NB4 (cell line): ENCODE measurements at places on chromosomes 3 and 15.
A peak's percentile ranks its signal among the peaks of the same experiment; 100 is the strongest.

DNA sequence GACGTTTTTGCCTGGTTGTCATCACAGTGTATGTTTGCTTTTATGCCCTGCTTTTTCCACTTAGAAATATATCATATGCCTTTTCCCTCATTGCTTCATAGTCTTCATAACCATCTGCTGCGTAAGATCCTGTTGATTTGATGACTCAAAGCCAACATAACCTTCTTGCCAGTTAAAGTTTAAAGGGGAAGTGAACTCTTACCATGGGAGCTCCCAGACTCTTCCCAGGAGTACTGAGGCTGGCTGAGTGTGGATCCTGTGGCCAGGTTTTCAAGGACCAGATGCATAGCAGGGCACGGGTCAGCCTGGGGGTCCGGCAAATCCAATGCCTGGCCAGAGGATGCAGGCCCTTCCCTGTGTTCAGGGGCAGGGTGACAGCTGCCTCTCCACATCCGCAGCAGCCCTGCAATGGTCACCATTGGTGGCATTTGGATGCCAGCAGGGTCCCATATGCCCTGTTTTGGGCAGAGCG lies 42.0 kb upstream of the SACM1L start:
- DNase-seq = peak; percentile 84

- no peak for DNase-seq
These were observed 502.7 kb downstream of the SOX2 start for GRCh38 chr3:182214416-182214815.

GRCh38 chr3:156847752-156848448 lies 21.7 kb downstream of the LEKR1 start:
- no peak for DNase-seq

- no peak for DNase-seq
These were observed 369.6 kb downstream of the OTOL1 start for GRCh38 chr3:161866176-161866575.

DNA sequence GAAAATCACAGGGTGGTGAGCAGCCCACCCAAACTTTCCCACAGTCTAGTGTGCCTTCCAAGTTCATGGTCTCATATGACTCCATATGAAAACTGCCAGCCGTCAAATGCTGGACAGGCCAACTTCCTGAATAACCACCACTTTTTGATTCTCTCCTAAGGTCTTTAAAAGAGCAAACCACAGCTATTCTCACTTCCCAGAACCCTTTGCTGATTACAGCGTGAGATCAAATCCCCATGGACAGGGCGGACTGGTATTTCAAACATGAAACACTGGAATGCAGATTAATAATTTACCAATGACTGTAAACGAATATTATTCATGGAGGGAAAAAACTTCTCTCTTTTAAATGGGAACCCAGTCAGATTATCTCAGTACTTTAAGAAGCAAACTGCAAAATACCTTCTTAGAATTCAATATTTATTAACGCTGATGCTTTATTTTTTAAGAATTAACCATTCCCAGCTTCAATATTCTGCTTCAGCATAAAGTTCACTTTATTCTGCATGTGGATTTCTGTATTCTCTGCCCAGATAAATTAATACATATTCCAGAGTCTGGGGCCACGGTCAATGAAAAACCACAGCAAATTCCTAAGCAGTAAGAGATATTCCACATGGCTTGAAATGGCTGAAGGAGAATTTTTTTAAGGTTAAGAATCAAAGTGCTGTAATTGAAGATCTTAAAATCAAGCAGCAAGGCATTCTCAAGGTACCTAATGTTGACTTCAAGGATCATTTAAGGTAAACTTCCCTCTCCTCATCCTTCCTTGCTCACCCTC lies 42.9 kb downstream of the MYO1E start:
- no peak for DNase-seq

GRCh38 chr3:73422571-73422970 lies 202.2 kb downstream of the PDZRN3 start:
- peak; percentile 12 for DNase-seq

DNA sequence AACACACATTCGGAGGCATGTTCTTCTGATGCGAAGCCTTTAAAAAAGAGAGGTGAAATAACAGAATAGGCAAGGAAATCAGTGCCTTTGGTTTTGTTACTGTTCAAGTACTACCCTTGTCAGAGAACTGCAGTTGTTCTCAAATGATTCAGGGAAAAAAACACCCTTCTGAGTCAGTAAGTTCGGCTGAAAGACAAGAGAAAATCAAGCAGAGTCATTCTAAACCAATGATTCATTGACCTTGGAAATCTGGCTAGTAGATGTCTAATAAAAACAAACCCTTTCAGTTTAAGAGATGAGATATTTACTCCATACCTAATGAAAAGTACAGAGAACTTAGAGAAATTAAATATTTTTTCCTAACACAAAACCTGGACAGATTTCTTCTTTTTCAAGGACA lies 72.7 kb upstream of the ABI3BP start:
- no peak for DNase-seq

DNA sequence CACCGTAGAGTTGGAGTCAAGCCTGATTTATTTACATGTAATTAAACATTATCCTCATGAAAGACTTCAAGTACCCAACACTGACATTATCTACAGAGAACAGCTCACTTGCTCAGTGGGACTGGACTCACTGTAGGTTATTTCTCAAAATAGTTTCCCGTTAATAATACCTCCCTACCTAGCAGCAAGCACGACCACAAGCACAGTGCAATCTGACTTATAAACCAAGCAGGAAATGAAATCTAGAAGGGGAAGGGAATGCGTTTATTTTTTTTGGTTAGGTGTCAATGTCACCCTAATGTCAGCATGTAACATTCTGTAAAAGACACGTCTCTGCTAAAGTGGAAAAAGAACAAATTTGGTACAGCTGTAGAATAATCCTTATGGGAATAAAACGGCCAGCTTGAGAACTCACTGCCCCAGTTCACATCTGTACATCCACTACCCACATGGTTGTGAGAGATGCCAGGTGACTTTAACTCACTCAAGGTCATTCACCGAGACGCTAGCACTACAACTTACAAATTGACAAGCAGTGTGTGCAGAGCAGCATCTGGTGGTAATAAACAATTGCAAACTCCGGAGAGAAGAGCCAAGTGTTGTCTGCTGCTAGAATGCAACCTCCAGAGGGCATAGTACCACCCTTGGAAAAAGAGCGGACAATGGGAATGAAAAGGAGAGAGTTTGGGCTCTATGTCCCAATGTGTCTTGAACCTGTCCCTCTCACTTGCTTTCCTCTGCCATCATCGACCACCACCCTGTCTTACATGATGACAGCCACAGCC lies 242.5 kb downstream of the CADPS start:
- DNase-seq = no peak

GRCh38 chr3:107604057-107604822 lies 81.5 kb downstream of the BBX start:
- DNase-seq = no peak

- no peak for DNase-seq
These were observed 530 bp upstream of the PCOLCE2 start for GRCh38 chr3:142889212-142890014.

DNA sequence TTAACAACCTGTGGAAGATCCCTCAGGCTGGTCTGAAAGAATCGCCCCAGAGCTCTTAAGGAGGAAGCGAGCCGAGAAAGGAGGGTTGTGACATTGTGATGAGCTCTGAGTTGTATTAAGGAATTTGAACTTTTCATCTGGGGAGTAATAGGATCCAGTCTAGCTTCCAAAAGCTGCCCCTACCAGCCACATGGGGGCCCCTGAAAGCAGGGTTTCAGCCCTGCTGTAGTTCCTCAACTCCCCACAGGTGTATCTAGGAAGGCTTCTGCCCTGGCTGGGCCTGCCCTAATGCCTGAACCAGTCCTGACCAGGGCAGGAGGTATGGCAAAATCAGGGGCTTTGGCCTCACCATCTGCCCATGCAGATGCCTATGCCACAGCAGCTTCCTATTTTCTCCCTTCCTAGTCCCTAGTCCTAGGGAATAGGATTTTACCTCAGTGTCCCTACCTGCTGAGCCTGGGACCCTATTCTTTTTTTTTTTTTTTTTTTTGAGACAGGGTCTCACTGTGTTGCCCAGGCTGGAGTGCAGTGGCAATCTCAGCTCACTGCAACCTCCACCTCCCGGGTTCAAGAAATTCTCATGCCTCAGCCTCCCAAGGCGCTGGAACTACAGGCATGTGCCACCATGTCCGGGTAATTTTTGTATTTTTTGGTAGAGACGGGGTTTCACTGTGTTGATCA lies 5.0 kb upstream of the AP3S2 start:
- peak; percentile 72 for DNase-seq

GRCh38 chr3:125001557-125002413 lies 54.0 kb downstream of the HEG1 start:
- DNase-seq = no peak

- DNase-seq = peak; percentile 19
These were observed 113.3 kb downstream of the SMAD6 start for GRCh38 chr15:66815318-66815717.

GRCh38 chr3:9791790-9792404 lies 376 bp downstream of the TADA3 start:
- no peak for DNase-seq

DNA sequence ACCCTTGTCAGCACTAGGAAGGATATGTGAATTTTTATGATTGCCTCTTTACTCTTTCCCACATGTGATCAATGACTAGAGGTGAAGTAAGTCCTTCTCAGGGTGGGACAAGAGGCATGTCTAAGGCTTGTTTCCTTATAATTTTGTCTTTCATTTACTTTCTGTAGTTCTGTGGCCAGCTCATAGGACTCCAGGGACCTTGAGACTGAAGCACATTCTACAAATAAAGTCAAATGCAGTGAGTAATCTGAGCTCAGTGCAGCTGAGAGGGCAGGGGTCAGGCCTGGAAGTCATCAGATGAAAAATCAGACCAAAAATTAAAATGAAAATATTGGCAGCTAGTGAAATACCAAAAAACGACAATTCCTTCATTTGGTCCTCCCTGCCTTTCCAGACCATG lies 424.7 kb upstream of the THBS1 start:
- DNase-seq = no peak

GRCh38 chr3:12970684-12971083 lies 102.5 kb downstream of the IQSEC1 start:
- no peak for DNase-seq

DNA sequence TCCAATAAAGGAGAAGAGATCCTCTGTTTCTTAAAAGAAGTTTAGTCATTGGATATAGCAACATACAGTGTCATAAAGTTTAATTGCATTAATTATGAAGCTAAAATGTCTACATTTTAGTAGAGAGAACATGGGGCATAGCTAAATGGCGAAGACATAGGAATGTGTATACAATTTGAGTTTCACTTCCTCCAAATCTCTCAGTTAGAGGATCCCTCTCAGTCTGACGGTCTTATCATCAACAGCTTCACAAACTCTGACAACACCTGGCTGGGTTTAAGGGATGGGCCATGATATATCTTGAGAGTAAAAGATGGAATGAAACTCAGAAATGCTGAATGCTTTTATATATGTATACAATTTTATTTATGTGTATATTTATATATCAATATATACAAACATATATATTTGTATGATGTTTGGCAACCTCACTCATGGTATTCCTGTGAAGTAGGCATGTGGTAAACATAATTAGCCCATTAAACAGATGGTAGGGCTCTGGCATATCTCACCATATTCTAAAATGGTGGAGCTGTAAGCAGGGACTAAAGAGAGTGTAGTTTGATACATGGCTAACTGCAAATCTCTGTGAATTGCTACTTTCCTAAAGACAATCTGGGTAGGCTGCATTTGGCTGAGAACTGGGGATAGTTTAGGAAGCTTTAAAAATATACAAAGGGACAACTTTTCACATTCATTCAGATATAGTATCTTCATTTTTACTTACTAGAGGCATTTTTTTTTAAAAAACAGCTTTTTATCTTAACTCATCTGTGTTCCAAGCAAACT lies 111.6 kb downstream of the TIGIT start:
- DNase-seq = no peak

GRCh38 chr3:186342197-186342596 lies 19.8 kb downstream of the DGKG start:
- DNase-seq = peak; percentile 90

DNA sequence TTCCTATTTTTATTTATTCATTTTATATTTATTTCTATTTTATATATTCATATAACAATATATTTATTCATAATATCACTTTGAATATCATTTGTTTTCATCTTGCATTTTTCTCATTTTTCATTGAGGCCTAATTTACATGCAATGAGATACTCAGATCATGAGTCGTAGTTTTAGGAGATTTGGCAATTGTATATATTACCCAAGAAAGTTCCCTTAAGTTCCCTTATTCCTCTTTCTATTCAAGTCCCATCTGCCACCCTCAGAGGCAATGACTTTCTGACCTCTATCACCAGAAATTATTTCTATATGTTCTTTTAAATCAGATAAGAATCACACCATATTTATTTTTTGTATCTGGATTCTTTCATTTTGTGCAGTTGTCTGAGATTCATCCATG lies 329.1 kb upstream of the TPRG1 start:
- no peak for DNase-seq

DNA sequence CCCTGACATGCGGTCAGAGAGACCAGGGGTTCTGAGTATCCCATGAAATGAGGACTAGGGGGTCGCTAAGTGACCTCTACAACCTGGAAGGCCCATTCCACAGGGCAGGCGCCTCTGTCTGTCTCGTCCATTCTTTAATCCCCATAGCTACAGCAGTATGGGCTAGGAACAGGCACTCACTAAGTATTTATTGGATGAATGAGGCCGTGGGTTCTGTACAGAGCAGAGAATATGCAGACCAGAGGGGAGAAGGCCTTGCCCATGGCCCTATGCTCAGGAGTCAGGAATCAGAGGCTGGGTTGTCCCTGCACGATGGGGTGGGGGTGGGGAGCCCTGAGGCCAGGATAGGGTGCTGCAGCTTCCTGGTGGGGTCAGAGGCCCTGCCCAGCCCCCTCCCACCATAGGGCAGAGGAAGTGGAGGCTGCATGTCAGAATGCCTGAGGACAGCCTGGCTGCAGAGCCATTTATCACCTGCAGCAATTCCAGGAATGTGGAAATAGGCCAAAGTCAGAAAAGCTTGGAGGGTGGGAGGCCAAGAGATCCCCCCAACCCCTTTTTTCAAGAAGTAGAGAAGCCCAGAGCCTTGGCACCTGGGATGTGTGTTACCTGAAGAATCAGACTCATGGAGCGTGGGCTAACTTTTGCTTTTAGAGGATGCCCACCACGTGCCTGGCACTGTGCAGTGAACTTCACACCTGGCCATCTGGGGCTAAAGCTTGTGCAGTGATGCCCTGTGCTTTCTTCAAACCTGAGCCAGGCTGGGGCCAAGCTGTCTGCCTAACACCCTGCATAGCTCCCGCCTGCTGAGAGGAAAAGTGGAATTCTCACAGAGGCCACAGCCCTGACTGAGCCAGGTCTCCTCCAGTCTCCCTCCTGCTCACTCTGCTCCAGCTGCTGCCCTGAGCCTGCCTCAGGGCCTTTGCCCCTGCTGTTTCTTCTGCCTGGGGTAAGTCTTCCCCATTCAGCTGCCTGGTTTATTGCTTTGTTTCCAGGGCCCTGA lies 109.4 kb downstream of the WNT7A start:
- DNase-seq = peak; percentile 65

DNA sequence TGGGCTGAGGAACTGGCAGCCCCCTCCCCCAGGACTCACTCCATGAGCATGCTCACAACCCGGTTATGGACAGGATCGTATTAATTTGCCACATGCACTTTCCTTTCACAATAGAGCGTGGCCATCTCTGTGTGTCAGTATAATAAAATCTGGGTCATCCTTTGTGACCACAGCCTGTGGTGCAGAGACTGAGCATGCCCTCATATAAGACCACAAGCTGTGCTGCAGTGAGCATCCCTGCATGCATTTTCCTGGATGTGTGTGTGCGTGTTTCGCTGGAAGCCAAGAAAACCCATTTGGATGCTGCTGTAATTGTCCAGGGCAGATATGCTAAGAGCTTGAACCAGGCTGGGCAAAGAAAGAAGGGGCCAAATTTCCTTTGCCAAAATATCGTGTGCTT lies 39.7 kb downstream of the CYP11A1 start:
- DNase-seq = no peak

GRCh38 chr15:45616901-45617323 lies 17.9 kb upstream of the SQOR start:
- no peak for DNase-seq
